Stimulated activated CD4-positive, alpha-beta T cell treated with anti-CD3 and anti-CD28 coated beads, Interleukin-1b, Interleukin-23, amount 100 ng/mL, for 1 hour (primary cell): ENCODE measurements at places on chromosomes 6 and 20.

GRCh38 chr6:72287801-72288200 is 334.1 kb upstream of the KCNQ5 start:
- DNase-seq, result no peak

- no peak for DNase-seq
These were observed 67.6 kb downstream of the B3GAT2 start for GRCh38 chr6:70889270-70889669.

- DNase-seq, result no peak
These were observed 802 bp downstream of the CYP39A1 start for GRCh38 chr6:46651816-46652215.

DNA sequence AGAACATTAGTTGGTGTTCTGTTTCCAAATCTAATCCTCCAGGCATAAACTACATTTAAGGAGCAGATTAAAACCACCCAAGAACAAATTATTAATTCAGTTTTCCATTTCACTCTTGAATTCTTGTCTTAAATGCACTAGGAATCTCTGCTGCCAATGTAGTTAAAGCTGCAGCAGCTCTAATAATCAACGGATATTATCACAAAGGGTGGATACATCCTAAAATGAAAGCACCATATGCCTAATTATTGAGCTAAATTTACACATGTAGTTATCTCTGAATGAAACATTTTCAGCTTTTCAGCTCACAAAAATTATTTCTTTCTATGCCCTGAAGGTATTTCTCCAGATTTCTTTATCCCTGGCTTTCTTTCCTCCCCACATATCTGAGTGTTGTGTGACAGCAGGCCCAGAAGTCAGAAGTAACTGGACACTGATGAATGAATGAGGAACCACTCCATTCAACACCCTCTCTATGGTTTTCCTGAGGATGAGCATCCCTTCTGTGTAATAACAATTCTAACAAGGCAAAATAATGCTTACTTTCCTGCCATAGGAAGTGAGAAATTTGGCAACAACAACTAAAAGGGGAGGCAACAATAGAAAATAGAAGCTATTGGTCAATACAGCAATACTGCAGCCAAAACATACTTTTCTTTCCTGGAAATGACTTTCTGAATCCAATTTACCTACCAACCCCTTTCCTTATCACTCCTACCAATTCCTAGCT is 14.9 kb downstream of the MAN1A1 start:
- DNase-seq, result no peak

DNA sequence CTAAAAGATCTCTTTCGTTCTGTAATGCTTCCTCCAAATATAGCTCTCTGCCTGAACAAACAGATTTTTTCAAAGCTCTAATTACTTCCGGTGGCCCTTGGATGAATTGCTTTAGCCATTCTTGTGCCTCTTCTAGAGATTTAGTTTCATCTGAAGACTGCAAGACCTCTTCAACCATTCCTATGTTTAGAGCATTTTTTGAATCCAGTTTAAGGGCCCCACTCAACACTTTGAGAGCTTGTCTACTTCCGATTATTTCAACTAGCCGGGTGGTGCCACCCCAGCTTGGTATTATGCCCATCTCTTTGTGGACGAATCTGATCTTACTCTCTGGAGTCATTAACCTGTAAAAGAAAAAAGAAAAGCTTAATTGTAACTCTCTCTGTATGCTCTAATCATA is 23.3 kb downstream of the RNF146 start:
- DNase-seq, result no peak
